ENCODE measurements at places on chromosomes 7 and 10.

- DNase-seq, result no peak
These were observed 12.1 kb upstream of the MRPS17 start for GRCh38 chr7:55939514-55940123.

DNA sequence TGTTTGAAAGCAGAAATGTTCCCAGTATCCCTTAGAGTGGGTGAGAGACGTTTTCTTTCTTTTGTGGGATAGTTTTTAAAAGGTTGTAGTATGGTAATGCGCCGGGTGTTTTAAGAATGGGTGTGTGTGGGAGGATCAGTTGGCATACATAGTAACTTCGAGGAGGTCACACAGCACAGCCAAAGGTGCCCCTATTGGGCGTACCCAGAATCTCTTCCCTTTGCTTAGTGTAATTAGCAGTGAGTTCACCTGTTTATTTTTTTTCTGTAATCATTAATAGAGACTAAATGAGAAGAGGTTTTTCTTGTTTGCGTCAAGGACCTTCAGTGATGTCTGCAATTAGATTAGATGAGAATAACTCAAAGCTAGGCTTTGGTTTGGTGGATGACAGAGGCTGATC lies 1.5 kb downstream of the PLEKHA8 start:
- peak; percentile 21 for DNase-seq

GRCh38 chr10:80146918-80147317 lies 14.4 kb downstream of the PLAC9 start:
- DNase-seq, result no peak

- DNase-seq, result peak; percentile 14
These were observed 16.4 kb downstream of the PRSS2 start for GRCh38 chr7:142787034-142787768.

DNA sequence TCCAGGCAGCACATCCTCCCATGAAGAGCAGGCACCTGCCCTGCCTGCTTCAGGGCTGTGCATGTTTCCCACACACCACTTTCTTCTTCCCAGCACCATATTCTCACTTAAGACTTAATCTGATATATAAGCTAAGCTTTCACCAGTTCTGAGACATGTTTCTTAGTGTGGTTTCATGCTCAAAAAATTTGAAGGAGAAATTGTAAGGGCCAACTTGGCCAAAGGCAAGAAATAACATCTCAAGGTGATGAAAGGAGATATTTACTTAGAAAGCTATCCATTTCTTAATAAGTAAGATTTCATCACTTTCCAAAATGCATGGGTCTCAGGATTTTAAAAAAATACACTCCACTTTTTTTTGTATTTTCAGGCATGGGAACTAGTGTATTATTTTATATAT lies 468.1 kb upstream of the AKR1E2 start:
- DNase-seq, result no peak

- DNase-seq, result no peak
These were observed 177.6 kb upstream of the FZD8 start for GRCh38 chr10:35819736-35820135.

- DNase-seq, result no peak
These were observed 14.6 kb downstream of the AGAP3 start for GRCh38 chr7:151100921-151101320.

GRCh38 chr10:12993595-12993994 lies 7.9 kb downstream of the CCDC3 start:
- no peak for DNase-seq

GRCh38 chr7:29811586-29811985 lies 5.3 kb downstream of the WIPF3 start:
- no peak for DNase-seq

- peak; percentile 11 for DNase-seq
These were observed 25.9 kb downstream of the TRDMT1 start for GRCh38 chr10:17175551-17175950.

DNA sequence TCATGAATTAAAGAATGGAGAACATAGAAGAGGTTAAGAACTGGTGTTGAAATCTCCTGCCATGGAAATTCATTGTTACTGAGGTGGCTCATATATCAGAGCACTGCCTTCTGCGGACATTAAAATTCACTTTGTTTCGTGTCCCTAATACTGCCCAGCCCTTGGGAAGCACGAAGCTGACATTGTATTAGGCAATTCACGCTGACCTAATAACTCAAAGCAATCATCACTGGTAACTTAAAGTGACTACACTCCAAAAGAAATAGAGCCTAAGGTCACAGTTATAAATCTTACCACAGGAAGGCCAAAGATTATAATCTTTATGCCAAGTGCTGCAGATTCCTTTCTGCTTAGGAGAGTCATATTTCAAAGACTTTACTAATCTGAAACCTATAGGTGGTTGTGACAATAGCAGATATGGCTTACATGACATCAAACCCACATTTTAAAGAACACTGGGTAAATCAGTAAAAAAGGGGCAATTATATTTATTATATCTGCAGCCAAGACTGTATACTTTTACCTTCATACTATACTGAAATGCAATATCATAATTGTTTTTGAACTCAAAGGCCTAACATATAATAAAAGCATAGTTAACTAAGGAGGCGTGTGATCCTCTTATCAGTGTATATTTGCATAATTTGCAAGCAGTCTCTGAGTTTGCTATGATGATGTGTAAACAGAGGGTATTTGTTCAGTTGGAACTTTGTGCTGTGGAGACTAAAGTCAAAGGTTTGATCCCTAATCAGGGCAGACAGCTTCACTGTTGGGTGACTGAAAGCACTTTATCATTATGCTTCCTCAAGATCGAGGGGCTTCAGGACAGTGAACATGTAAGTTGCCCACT lies 51.9 kb upstream of the CAPZA2 start:
- no peak for DNase-seq

- DNase-seq, result no peak
These were observed 9.5 kb upstream of the RAMP3 start for GRCh38 chr7:45147858-45148652.

- DNase-seq, result peak; percentile 70
These were observed 108.2 kb downstream of the PIP4K2A start for GRCh38 chr10:22606164-22606614.

Measured in CD4-positive, alpha-beta T cell treated with Interleukin-12 subunit alpha and Interleukin-12 subunit beta, for 1 hour (primary cell).